ENCODE measurements at places on chromosomes 3 and 15.

DNA sequence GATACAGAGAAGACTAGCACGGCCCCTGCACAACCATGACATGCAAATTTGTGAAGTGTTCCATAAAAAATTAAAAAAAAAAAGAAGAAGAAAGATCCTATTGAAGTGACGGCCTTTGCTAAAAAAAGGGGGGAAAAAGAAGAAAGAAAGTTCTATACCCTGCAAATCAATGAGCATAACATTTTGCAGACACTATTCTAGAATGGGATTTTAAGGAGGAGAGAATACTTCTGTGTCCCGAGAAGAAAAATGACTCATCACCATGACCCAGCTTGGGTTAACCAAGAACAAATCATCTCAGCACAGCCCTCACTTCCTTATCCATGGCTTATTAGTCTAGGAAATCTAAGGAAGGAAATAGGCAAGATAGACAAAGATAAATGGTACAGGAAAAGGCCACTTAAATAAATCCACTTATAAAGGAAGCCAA, 7.4 kb upstream of the SH3BP5 start:
- DNase-seq, result no peak

DNA sequence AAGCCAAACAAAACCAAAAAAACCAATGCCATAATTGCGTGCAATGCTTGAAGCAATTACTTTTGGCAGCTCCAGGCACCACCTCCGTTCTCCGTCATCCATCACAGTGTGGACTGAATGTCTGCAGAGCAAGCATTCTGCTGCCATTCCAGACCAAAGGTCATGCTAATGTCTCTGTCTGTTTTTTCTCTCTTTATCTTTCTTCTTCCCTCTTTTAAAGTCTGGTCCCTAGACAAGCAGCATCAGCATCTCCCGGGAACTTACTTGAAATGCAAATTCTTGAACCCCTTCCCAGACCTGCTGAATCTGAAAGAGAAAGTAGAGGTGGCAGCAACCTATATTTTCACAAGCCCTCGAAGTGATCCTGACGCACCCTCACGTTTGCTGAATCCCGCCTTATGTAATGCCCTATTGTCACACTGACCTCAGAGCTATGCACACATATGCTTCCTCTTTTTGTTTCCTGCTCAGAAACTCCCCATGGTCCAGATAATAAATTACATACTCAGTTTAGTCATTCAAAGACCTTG, 297.3 kb upstream of the PROK2 start:
- DNase-seq, result no peak

DNA sequence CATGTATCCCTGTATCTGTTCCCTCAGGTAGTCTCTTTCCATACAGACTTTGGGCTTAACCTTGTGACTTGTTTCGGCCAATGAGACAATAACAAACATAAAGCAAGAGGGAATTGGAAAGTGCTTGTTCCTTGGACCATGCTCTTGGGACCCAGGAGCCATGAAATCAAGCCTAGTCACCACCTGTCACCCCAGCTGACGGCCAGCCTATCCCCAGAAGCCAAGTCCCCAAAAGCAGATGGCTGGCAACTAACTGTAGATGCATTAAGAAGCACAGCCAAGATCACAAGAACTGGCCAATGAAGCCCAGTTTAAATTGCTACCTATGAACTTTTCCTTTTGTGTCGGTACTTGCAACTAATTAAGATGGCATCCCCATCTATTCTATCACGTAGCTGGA, 822.0 kb downstream of the CADM2 start:
- no peak for DNase-seq

DNA sequence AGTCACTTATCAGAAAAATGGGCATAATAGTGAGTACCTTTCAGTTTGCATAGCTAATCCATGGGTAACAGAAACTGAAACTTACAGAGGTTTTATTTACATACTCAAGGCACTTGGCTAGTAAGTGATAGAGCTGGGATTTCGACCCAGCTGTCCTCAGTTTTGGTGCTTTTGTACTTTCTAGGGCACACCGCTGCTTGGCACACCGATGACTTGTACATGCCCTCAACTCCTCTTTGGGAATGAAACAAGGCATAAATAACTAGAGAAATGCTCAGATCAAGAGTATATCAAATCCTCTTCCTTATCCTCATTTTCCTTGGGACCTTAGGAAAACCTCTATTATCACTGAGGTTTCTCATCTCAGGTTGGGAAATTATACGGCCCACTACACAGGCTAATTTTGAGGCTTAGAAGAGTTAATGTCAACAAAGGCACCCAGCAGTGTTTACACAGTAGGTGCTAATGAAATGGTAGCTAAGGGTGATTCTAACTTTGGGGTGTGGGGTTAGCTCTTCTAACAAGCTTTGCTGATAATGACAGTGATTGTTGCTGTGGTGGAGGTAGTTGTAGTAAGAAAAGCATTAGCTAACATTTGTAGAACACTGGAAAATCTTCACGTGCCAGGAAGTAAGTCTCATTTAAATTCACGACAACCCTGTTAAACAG, 20.3 kb upstream of the DGKG start:
- no peak for DNase-seq

- DNase-seq, result no peak
These were observed 1.1 kb downstream of the ANPEP start for GRCh38 chr15:89813381-89814111.
